Cardiac fibroblast (primary cell): ENCODE measurements at places on chromosomes 16 and 17.

GRCh38 chr17:60579551-60579950, 20.4 kb upstream of the PPM1D start:
- DNase-seq, result no peak

GRCh38 chr17:14699574-14700185, 398.8 kb downstream of the HS3ST3B1 start:
- DNase-seq, result no peak

DNA sequence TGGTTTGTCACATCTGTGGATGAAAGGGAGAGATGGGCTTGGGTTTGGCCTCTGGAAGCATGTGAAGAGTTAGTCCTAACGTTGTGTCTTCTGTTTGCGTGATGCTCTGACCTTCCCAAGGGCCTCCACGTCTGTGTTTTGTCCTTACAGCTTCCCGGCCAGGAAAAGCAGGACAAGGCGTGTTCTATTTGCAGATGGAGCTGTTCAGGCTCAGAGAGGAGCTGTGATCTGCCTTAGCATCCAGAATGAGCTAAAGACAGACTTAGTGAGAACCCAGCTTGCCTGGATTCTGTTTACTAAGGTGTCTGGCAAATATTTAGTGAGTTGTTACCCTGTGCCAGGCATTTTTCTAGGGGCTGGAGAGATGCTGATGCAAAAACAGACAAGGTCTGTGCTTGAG, 282.1 kb downstream of the CBLN1 start:
- no peak for DNase-seq

DNA sequence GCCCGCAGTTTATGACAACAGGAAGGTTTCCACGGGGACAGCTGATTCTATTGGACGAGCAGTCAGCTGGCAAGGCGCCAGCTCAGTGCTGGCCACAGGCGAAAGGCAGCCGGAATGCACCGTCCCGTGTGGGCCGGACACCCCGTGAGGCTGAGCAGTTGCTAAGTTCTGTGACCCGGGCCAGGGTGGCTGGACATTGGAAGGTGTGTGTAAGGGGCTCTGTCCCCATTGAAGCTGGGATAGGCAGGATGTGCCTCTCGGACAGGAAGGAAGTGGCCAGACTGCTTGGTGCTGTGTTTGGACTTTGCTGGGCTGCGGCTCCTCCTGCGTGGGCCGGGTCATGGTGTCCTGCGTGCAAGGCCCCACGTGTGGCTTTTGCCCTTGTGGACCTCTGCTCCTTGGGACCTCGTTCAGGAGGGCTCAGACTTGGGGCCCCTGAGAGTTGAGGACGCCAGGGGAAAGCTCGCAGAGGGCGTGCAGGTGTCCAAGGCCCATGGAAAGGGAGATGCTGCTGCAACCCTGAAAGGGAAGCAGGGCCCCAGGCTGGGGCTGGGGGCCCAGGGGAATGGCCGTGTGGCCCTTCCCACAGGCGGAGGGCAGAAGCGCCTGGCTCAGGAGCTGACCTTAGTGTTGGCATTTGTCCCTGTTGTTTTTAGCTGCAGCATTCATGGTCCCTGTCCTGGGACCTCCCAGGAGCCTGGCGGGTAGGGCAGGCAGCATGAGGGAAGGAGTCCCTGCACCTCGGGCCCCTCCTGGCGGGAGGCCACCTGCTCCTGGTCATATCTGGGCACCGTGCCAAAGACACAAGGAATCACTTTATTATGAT, 10.0 kb downstream of the BAIAP2 start:
- DNase-seq, result peak; percentile 68

DNA sequence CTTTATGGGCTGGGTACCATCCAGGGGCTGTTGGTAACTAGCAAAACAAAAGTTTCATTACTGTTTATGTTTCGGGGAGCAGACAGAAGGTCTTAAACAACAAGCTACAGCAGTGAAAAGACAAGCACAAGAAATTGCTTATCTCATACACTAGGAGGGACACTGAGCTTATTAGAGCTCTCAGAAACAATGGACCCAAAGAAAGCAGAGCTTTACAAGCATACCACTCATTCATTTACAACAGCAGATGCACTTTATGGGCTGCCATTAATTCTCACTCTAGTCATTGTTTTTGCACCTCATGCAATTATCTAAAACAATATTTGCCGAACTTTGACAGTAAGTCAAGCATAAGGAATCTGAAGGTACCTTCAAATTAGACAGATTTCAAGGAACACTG, 10.0 kb downstream of the KRT16 start:
- DNase-seq, result no peak

DNA sequence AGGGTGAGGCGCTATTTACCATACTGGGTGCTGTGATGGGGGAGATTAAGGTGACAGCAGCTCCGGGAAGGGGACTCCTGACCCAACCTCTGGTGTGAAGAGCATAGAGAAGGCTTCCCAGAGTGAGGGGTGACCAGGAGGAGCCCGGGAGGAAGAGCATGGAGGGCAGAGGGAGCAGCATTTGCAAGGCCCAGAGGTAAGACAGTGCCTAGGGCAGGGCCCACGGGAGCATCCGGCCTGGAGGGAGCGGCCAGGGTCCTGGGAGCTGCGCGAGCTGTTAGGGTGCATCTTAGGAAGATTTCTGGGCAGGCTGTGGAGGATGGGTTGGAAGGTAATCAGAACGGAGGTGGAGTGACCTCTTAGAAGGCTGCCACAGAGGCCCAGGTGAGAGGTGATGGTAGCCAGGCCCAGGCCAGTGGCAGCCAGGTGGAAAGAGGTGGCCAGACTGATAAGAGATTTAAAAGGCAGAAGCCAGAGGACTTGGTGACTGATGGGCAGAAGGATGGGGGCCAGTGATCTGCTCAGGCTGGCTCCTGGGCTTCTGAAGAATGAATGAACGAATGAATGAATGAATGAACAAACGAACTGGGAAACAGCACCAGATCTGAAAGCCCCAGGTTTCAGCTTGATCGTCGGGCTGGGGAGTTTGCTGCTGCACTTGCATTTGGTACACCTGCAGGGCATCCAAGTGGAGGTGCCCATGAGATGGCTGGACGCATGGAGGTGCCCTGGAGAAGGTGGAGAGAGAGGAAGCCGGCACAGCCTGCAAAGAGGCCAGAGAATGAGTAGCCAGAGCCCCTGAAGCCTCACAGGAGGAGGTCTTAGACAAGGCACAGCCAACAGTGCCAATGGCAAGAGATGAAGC, 13.0 kb upstream of the TMEM92 start:
- no peak for DNase-seq

DNA sequence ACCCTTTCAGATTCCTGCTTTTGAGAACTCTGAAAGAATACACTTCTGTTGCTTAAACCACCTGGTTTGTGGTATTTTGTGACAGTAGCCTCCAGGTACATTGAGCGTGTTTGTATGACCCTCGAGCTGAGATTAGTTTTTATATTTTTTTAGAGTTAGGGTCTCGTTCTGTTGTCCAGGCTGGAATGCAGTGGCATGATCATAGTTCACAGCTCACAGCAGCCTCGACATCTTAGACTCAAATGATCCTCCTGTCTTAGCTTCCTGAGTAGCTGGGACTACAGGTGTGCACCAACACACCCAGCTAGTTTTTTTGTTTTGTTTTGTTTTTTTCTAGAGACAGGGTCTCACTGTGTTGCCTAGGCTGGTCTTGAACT, 4.5 kb upstream of the ITPRIPL2 start:
- DNase-seq, result no peak

DNA sequence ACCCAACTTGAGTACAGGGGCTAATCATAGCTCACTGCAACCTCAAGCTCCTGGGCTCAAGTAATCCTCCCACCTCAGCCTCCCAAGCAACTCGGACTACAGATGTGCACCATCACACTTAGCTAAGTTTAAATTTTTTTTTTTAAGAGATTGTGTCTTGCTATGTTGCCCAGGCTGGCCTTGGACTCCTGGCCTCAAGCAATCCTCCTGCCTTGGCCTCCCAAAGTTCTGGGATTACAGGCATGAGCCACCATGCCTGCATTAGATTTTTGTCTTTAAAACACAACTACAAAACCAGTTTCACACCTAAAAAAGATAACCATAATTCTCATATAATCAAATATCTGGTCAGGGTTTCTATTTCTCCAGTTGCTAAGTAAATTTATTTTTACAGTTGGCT, 147.1 kb downstream of the CHD9 start:
- no peak for DNase-seq

- no peak for DNase-seq
Measured at GRCh38 chr16:48173889-48174288, 18.1 kb upstream of the ABCC12 start.

DNA sequence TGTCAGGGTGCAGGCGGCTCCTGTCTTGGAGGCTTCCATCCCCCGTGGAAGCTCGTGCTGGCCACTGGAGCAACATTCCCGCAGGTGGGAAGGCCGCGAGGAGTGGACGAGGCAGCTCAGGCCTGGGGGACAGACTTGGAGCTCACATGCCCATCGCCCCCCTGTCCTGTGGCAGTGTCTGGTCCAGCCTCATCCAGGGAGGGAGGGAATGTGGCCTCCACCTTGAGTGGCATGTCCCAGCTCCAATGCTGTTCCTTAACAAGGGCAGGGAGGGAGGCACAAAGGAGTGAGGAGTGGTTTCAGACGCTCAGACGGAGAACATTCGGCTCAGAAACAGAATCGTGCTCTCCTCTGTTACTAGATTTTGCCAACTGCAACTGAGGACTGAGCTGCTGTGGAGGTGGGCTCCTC, 159.4 kb upstream of the CHMP6 start:
- peak; percentile 76 for DNase-seq

DNA sequence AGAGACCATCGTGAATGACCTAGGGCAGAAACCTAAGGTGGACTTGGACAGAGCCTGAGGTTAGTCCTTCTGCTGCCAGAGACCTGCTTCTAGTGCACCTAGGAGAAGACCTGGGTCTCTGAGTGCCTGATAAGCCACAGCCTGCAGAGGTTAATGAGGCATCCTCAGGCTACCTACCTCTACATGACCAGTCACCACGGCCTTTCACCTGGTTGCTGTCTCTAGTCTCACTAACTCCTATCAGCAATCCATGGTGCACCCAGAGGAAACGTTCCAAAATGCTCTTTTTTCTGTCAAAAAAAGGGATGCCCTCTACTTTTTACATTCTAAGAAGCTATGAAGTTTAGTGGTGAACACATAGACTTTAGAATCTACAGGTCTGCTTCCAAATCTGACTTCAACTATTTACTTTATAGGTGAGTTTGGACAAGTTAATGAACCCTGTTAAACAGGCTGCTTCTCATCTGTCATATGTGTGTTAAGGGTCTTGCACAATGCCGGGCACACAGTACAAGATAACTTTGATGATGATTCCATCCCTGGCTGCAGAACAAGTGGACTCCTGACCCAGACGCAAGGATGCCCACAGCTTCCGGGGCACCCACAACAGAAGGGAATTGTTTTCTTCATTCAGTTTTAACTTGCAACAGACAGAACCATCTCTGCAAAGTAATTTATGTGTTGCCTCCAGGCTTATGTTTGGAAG, 469.9 kb upstream of the CDH5 start:
- DNase-seq, result no peak

DNA sequence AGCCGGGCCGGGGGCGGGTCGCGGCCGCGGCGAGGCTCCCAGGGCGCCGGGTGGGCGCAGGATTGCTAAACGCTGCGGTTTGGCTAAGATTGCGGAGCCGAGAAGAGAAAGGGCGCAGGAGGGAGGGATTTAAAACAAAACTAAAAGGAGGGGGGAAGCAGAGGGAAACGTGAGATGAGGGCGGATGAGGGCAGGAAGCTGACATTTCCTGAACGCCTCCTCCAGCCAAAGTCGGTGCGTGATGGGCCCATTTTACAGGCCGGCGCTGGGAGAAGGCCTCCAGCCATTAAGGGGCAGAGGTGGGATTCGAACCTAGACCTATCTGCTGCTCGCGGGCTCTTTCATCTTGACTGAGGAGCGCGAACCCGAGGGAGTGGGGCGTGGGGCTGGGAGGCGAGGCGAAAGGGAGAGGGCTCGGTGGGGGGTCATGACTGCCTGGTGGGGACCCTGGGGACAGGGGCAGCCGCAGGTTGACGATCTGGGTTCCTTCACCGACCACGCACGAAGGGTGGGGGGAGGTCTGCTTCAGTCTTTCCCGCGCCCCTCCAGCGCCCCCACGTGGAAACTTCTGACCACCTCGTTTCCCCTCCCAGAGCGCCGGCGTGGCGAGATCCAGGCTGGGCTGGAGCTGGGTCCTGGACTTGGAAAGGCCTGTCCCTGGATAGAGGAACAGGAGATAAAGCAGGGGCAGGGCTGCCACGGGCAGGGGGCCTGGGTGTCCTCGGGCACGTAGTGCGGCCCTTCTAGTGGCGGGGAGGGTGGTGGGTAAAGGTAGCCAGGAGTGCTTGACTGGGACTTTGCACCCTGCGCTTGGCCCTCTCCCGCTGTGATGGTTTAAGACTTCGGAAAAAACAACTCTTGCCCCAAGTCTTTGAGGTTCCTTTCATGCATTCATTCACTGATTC, 3.8 kb upstream of the TAC4 start:
- DNase-seq, result peak; percentile 65

DNA sequence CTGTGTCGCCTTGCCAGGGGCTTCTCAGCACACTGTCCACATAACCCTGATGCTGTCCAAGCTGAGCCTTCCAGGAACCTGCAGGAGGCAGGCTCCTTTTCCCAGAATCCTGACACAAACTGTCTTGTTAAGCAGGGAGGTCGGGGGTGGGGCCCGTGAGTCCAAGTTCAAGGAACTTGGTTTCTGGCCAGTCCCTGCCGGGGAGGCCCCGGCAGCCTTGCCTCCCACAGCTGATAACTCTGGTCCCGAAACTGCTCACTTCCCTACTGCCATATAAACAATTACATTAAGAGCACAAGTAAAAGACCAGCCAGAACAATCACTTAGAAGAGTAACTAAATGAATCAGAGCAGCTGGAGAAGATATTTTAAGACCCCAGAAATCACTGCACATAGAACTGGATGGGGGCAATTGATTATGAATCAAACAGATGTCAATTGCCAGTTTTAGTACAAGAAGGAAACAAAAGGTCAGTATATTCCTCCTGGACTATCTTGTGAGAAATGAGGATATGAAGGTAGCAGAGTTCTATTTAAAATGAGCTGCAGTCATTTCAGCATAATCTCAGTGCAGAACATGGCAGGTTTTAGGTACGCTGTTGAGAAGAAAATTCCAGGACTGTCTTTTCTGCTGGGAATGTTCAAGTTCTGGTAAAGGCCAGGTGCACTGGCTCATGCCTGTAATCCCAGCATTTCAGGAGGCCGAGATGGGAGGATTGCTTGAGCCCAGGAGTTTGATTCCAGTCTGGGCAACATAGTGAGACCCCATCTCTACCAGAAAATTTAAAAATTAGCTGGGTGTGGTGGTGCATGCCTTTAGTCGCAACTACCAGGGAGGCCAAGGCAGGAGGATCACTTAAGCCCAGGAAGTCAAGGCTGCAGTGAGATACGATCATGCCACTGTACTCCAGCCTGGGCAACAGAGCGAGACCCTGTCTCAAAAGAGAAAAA, 169.8 kb downstream of the PITPNC1 start:
- peak; percentile 86 for DNase-seq
